ENCODE measurements at places on chromosomes 12 and 14.

GRCh38 chr14:71138448-71139293 is 231.4 kb downstream of the PCNX1 start:
- H3K27ac ChIP-seq = no peak overlapping the region
- peaks cover 3% of the 10 kb centered on the region for H3K4me1 ChIP-seq
- peak; percentile 70 for DNase-seq
- H3K4me3 ChIP-seq = no peak overlapping the region
- H3K36me3 ChIP-seq = no peaks in the 10 kb centered on the region
- H3K27me3 ChIP-seq = no peaks in the 10 kb centered on the region

- no peak overlapping the region for H3K27ac ChIP-seq
- H3K4me1 ChIP-seq = no peaks in the 10 kb centered on the region
- H3K27me3 ChIP-seq = no peaks in the 10 kb centered on the region
- no peaks in the 10 kb centered on the region for H3K36me3 ChIP-seq
These were observed 107.4 kb downstream of the GRIP1 start for GRCh38 chr12:66571361-66571915.

DNA sequence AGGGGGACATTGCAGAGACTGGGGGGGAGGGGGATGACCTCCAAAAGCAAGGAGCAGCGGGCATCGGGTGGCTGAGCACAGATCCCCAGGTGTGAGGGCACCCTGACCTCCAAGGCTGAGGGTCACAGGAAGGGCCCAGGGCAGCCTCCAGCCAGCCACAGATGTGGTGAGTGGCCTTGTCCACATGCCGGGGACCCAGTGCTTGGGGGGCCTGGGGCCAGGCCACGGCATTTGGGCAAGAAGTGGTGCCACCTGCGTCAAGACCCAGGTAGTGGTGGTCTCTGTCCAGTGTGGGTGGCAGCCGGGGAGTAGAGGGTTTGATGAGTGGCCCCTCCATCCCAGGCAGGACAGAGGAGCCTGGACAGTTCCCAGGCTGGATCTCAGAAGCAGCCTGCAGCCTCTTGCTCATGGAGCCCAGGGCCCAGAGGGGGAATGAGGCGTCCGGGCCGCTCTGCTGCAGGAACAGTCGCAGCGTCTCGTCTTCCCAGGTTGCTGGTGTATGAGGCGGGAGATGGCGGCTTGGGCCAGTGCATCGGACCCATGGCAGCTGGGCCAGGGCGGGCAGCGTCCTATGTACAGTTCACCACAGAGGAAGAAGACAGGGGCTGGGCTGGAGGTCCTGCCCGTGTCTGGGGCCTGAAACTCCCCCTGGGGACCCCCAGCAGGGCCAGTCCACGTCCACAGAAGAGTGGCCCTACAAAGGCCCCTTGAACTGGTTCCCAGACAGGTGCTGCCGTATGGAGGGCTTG is 33.5 kb downstream of the CCNK start:
- no peaks in the 10 kb centered on the region for H3K27me3 ChIP-seq
- no peaks in the 10 kb centered on the region for H3K4me1 ChIP-seq
- no peak overlapping the region for H3K4me3 ChIP-seq

DNA sequence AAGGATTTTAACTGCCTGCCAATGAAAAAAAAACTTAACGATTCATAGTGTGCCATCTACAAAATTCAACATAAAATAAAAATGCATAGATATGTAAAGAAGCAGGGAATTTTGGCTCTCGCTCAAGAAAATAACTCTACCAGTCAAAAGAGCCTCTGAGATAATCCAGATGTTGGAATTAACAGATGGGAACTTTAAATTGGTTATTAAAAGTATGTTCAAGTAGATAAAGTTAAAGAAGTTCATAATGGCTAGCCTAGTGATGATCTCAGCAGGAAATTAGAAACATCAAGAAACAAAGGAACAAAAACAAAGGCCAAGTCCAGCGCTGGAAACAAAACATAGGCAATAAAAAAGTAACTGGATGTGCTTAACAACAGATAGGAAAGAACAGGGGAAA is 23.1 kb downstream of the PIK3C2G start:
- no peaks in the 10 kb centered on the region for H3K36me3 ChIP-seq
- H3K4me3 ChIP-seq = no peak overlapping the region
- H3K27ac ChIP-seq = no peak overlapping the region
- no peaks in the 10 kb centered on the region for H3K4me1 ChIP-seq
- H3K27me3 ChIP-seq = no peaks in the 10 kb centered on the region

DNA sequence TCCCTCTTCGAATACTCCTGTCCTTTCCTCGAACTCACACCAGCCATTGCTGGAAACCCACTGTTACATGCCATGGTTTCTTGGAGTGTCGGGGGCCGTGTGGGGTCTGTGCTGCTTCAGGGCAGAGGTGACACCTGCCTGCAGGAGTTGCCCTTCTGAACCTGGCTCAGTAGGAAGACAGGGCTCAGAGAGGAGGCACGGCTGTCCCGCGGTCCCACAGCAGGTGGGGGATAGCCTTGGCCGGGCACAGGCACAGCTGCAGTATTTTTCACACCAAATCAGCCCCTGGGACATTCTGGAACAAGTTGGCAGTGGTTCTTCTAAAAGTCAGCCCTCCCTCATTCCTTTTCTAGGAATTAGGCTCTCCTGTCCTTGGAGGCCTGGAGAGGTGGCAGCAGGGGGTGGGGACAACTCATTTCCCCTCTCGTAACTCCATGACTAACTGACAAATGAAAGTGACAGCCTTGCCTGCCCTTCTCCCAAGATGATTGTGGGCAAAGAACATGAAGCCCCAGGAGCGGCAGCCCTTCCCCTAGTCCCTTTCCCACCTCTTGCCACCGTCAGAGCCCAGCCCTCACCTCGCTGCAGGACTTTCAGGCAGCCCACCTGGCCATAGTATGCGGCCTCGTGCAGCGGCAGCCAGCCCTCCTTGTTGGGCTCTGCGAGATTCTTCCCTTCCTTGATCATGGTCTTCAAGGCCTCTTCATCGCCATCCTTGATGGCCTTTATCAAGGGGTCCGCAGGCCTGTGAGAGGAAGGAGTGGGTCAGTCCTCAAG is 22.4 kb downstream of the ASB2 start:
- peak overlapping the region; percentile 15 for H3K4me3 ChIP-seq
- peak overlapping the region; percentile 83 for H3K27ac ChIP-seq
- DNase-seq = no peak
- peaks cover 46% of the 10 kb centered on the region for H3K4me1 ChIP-seq
- H3K36me3 ChIP-seq = no peaks in the 10 kb centered on the region

DNA sequence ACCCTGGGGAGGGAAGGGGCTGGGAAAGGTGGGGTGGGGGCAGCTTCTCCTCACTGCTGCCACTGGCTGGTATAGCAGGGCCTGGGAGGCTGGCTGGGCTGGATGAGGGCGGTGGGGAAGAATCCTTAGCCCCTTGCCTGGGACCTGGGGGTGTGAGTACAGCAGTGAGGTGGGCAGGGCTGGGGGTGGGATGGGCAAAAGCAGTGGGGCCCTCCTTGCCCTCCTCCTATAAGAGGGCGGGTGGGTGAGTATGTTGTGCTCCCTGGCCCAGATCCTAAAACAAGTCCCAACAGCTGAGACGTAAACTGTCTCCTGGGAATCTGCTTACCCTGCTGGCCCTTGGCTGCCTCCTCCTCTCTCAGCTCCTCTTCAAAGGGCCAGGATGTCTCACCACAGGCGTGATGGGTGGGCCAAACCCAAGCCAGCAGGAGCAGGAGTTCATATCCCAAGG is 2.2 kb downstream of the NCKAP5L start:
- H3K36me3 ChIP-seq = no peaks in the 10 kb centered on the region
- no peaks in the 10 kb centered on the region for H3K27me3 ChIP-seq
- peaks cover 53% of the 10 kb centered on the region for H3K4me1 ChIP-seq

DNA sequence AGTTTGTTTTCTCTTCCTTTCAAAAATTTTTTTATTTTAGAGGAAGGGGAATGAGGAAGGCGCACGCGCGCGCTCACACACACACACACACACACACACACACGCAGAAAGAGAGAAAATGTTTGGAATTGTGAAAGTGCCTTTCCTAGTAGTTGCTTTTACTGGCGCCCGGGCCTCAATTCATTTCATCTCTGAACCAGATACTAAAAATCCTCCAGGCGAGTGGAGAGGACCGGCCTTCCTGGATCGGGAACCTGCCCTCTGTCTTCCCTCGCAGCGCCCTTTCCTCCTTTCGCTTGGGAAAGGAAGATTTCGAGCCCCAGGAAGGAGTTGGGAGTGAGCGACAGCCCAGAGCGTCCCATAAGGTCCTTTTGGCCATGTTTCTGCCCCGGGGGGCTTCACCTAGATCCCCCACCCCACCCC is 7.8 kb upstream of the TBX3 start:
- no peak for DNase-seq
- H3K4me1 ChIP-seq = peaks cover 12% of the 10 kb centered on the region
- no peak overlapping the region for H3K27ac ChIP-seq

DNA sequence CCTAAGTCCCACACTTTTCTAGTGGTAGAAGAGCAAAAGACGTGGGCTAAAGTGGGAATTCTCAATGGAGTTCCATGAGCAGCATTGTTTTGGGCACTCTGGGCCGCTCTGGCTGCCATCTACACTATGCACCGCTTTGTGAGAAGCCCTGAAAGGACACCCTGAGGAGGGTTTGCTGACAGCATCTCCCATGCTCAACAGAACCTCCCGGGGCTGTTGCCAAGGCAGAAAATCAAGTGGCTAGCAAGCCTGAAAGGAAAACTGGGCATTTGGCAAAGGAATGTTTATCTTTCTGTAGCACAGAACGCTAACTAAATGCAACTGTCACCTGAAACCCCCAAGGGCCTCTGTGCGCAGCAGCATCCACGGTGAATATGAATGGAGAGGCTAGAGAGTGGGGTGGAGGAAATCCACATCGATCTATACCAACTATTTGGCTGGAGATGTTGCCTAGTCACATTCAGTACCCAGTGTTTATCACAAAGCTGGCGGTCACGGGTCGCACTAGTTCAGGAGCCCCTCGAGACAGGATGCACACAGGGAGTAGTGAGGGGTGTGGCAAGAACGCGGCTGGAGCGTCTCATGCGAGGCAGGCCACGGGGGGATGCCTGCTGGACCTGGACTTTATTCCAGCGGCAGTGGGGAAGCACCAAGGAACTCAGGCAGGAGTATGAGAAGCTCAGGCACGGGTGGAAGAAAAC is 14.2 kb downstream of the APPL2 start:
- H3K27ac ChIP-seq = no peak overlapping the region
- H3K27me3 ChIP-seq = no peaks in the 10 kb centered on the region
- H3K4me3 ChIP-seq = no peak overlapping the region
- H3K36me3 ChIP-seq = no peaks in the 10 kb centered on the region

DNA sequence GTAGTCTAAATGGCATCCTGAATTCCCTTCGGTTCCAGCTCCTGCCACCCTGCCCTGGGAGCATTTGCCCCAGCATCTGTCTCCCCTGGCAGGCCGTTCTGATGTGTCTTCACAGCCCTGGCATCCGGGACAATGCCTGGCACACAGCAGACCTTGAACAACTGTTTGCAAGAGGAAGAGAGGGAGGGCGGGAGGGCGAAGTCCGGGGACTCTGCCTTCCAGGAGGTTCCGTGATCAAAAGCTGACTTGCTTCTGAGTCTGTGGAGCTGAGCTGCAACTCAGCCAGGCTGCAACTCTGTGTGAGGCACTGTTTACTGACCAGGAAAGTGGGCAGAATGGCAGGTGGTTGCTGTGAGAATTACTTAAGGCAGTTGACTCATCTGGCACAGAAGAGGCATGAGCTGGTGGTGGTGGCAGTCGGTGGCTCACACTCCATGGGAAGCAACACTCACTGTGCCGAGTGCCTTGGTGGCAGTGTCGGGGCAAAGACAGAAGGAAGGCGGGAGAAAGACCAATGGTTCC is 61.1 kb upstream of the DLK1 start:
- no peak overlapping the region for H3K4me3 ChIP-seq
- no peaks in the 10 kb centered on the region for H3K36me3 ChIP-seq
- no peak for DNase-seq
- H3K4me1 ChIP-seq = no peaks in the 10 kb centered on the region
- H3K27ac ChIP-seq = peak overlapping the region; percentile 32

DNA sequence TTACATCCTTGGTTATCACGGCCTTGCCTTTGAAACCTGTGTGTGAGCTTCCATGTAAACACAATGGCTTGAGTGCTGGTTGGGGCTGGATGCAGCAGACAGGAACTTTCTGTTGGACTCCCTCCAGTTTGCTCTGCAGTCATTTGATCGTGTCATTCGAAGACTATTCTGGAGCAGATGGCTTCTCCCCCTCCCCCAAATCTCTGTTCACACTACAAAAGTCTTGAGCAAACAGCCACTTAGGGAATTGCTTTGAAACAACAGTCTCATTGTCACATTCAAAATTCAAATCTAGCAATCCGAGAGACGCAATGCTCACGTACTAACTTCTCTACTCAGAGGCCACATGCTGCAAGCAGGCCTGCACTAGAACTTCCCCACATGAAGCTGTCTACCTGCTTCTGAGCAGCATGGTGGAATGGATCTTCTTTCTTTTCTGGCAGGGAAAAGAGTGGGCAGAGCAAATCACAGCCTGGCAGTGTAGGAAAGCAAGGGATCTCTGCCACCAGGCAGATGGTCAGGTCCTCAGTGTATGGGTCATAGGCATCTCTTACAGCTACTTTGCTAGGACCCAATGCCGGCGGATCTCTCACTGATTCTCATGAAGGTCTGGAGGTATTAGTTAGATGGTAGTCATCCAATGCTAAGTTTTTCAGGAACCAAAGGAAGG is 214.2 kb downstream of the PPM1H start:
- no peaks in the 10 kb centered on the region for H3K4me1 ChIP-seq
- DNase-seq = no peak
- H3K27me3 ChIP-seq = no peaks in the 10 kb centered on the region
- H3K27ac ChIP-seq = no peak overlapping the region

DNA sequence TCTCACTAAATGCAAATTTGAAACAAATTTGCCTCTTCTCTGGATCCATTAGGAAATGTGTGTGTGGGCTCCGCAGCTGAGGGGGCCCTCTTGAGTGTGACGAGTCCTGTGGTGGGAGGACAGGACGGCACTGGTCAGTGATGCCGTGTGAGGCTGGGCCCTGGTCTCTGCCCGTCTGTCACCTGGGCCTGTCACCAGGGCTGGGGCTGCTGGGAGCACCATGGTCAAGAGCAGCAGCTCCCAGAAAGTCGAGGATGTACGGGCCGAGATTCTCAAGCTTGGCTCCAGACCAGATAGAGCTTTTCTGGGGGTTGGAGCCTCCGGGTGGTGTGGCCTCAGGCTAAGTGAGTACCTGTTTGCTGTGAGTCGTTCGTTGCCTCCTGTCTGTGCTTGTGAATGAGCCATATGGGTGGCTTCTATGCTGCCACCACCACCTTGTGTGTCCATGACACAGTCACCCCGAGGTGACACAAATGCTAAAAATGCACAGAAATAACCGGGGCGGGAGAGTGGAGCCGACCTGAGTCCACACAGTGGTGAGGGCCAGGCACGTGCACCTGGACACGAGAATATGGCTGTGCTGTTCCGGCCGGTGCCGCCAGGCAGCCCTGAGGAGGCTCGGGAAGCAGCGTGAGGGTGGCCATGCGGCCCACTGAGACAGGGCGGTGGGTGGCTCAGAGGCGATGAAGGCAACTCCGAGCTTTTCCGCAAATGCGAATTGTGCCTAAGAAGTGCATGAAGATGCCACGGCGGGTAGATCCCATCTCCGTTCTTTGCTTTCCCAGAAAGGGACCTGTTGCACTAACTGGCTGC is 8.7 kb downstream of the PGAM5 start:
- no peaks in the 10 kb centered on the region for H3K4me1 ChIP-seq
- no peaks in the 10 kb centered on the region for H3K36me3 ChIP-seq
- DNase-seq = no peak
- no peak overlapping the region for H3K27ac ChIP-seq

- no peaks in the 10 kb centered on the region for H3K36me3 ChIP-seq
- no peak overlapping the region for H3K4me3 ChIP-seq
- no peak overlapping the region for H3K27ac ChIP-seq
- H3K4me1 ChIP-seq = no peaks in the 10 kb centered on the region
- no peaks in the 10 kb centered on the region for H3K27me3 ChIP-seq
- no peak for DNase-seq
These were observed 51.4 kb upstream of the SLC6A15 start for GRCh38 chr12:84964048-84964447.

- H3K36me3 ChIP-seq = no peaks in the 10 kb centered on the region
- no peaks in the 10 kb centered on the region for H3K4me1 ChIP-seq
- no peak for DNase-seq
- H3K27ac ChIP-seq = no peak overlapping the region
- H3K4me3 ChIP-seq = no peak overlapping the region
- H3K27me3 ChIP-seq = no peaks in the 10 kb centered on the region
These were observed 178.8 kb downstream of the NTS start for GRCh38 chr12:86052921-86053320.

Measured in Peyer's patch (tissue), 4 donors.